ENCODE measurements at places on chromosomes 11 and 22.
A peak's percentile ranks its signal among the peaks of the same experiment; 100 is the strongest.

DNA sequence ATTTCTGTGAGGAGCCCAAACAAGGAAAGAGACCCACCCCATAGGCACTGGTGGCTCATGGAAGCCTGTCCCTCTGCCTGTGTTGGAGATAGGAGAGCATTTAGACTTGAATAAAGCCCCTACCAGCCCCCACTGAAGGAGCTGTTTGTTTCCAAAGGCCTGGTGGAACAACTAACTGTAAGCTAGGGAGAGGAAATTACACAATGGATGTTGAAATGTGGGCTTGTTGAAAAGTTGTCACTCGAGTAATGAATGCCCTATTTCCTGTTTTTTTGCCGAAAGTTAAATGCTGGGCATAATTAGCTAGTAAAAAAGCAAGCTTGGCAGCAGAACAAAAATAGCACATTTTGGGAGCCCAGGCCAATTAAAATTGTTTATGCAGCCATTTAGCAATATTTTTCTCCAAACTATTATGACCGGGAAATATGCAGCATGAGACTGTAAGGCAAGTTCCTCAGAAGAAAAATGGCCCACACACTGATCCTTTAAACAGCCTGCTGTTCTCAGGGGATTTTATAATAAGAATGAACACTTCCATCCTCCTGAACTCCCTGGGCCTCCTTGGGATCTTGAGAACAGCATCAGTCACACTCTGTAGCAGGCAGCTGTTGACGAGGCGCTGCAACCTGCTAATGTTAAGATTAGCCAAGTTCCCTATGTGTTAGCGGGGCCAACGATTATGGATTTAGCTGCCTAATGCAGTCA is 38.6 kb upstream of the LMO2 start:
- DNase-seq, result no peak

DNA sequence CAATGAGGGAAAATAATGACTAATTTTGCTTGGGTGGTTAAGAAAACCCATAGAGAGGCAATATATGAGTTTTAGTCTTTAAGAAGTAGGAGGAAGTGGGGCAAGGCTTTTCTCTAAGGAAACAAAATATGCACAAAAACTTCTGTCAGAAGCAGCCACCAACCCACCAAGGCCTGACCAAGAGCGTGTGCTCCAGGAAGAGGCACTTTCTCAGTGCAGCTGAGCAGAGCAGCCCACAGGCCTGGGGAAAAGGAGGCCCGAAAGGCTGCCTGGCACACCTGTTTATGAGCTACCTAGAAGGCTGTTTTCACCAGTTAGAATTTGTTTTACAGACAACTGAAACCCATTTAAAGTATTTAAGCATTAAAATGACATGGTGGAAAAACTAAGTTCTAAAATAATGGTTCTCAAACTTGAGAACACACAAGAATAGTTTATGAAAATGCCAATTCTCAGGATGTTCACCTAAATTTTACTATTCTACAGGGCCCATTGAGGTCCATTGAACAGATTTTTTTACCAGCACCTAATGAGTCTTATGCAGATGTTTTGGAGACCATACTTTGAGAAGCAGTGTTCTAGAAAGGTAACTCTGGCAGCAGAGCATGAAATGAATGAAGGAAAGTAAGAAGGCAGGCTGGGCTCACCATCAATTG is 160.5 kb upstream of the DDI1 start:
- DNase-seq, result no peak

DNA sequence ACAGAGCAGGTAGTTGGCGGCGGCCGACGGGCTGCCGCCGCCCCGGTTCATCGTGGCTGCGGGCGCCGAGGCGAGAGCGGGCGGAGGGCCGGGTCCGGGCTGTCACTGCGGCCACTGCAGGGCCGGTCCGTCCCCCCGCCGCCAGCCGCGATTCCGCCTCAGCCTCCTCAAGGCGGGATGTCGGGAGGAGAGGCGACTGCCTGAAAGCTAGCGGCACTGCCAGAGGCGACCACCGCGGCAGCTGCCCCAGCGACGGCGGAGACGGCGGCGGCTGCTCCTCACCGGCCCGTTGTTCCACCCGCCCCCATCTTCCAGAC is 234 bp downstream of the SESN3 start:
- DNase-seq, result no peak

- peak; percentile 83 for DNase-seq
Observed at GRCh38 chr22:30291058-30291892, 2.0 kb upstream of the CASTOR1 start.

GRCh38 chr11:105447936-105448702 is 161.8 kb upstream of the GRIA4 start:
- no peak for DNase-seq

DNA sequence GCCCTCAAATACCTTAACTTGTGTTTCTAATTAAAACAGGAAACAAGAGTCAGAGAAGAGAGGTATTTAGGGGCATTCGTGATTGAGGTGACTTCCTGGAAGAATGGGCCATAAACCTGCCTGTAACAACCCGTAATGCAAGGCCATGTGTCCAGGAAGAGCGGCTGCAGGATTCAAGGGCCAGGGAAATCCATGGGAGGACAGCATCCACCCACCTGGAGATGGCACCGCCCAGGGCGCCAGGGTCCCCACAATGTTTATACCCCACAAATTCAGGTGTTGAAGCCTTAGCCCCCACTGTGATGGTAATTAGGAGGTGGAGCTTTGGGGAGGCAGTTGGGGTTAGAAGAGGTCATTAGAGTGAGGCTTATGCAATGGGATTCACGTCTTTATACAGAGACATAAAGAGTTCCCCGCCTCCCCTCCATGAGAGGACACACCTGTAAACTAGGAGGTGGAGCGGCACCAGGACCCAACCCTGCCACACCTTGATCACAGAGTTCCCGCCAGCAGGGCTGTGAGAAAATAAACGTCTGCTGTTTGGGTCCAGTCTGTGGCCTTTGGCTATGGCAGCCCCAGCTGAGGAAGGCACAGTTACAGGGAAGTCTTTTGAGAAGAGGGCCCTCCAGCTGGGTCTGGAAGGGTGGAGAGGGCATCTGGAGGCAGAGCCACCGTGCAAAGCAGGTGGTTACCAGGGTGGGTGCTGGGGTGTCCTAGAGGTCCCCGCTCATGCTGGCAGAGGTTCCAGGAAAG is 1394.3 kb downstream of the TBC1D22A start:
- no peak for DNase-seq

DNA sequence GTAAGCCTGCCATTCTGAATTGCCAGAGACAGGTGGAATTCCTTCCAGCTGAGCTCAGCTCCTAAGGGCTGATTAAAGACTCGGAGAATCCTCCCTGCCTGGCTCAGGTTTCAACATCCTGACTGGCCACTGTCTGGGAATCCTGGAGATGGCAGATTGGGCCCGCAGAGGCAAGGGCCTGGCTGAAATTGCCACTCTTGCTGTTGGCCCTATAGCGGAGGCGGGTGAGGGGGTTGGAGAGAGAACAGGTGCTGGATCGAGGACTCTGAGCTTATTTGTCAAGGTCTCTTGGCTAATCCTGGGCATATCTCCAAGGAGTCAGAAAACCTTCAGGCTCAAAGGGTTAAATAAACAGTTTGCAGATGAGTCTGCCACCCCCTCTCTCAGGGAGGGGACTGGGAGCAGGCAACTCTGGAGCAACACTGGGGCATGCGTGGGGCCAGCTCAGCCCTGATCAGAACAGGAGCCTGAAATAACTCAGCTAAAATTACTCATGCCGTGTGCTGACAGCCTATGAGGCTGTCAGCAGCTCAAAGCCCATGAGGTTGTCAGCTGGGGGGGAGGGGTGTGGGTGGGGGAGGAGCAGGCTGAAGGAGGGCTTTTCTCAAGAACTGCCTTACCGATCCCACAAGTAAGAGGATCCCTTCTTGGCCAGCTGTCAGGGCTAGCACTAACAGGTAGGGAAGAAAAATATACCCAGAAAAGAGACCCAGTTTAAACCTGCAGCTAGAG is 14.7 kb upstream of the MFRP start:
- DNase-seq, result no peak

GRCh38 chr22:20242393-20243175 is 25.5 kb downstream of the RTN4R start:
- DNase-seq, result no peak

DNA sequence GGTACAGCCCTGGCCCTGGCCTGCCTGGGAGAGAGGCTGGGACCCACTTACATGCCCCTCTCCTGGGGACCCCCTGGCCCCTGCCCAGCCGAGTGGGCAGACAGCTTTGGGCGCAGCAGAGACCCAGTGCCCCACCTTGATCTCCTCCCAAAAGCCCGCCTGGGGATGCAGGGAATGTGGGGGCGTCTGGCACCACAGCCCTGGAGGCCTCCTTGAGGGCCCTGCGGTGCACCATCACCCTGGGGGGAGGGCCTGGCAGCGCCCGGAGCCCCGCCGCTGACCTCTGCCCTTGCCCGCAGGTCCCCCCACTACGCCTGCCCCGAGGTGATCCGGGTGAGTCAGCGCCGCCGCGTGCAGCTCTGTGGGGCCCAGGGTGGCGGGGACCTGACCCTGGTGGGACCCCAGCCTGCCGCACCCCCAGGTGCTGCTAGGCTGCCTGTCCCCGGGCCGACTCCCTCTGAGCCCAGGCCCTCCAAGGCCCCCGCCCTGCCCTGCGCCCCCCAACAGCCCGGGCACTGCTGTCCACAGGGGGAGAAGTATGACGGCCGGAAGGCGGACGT is 43.7 kb downstream of the MOB2 start:
- DNase-seq, result no peak

- DNase-seq, result no peak
Observed at GRCh38 chr11:97574976-97575665, 1185.3 kb downstream of the JRKL start.

- DNase-seq, result no peak
Observed at GRCh38 chr11:74860743-74861142, 88.1 kb downstream of the XRRA1 start.

DNA sequence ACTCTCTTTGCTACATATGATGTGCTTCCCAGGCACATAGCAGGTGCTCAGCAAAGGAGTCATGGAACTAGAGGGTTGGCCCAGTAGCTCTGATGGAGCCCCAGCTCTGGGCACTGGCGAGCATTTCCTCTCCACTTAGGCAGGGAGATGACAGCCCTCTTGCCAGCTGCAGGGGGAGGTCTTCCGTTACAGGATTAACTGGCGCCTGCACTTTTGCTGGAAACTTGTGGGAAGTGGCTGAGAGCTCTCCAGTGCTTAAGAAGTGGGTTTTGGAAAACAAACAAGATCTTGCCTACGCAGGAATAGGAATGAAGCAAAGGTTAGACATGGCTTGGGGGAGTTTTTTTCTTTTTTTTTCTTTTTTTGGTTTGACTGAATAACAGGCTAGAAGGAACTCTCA is 75.5 kb downstream of the MICAL2 start:
- peak; percentile 15 for DNase-seq

GRCh38 chr11:36051235-36052144 is 107.6 kb downstream of the LDLRAD3 start:
- no peak for DNase-seq

DNA sequence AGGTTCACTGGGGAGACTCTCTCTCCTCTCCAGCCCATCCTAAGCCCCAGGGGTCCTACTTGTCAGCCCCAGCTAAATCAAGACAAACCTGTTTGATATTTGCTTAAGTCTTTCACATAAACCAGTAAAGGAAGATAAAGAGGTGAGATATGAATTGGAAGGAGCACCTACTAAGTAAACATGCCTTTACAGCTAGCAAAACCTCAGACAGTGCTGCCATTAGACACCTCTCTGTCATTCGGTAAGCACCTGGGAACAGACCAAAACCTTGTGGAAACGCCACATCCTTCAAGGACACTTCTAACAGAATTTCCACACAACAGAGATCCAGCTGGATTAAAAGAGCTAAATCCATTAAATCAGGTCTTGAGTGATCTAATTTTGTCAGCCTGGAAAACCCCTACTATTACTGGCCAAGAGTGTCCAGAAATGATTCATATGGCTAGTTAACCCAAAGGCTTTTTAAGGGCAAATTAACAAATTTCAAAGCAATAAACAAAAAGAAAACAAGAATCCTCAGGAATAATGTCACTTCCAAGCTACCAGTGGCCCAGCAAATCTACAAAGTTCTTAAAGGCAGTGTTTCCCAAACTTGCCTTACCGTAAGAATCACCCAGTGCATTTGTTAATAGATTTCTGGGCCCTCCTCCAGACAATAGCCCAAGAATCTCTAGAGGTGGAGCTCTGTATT is 2.4 kb downstream of the VPS37C start:
- DNase-seq, result no peak

DNA sequence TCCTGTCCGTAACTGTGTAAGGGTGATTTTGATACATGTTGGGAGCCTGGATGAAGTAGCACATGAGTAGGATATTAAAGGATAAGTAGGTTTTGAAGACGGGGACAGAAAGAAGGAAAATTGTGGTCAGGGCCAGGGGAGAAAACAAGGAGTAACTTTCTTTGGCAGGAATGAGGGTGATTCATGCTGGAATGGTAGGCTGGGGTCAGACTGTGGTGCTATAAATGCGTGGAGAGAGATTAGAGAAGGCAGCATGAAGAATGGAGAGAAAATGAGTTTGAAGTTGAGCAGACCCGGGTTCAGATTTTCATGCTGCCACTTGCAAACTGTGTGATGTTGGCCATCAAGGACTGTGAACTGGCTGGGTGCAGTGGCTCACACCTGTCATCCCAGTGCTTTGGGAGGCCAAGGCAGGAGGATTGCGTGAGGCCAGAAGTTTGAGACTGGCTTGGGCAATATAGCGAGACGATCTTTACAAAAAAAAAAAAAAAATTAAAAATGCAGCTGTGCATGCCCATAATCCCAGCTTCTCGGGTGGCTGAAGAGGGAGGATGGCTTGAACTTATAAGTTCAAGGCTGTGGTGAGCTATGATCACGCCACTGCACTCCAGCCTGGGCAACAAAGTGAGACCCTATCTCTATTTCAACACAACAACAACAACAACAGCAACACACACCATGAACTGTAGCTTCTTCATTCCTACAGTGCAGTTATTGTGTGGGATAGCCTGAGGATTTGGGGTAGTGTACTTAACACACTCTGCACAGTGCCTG is 22.3 kb downstream of the ZBTB16 start:
- DNase-seq, result no peak

DNA sequence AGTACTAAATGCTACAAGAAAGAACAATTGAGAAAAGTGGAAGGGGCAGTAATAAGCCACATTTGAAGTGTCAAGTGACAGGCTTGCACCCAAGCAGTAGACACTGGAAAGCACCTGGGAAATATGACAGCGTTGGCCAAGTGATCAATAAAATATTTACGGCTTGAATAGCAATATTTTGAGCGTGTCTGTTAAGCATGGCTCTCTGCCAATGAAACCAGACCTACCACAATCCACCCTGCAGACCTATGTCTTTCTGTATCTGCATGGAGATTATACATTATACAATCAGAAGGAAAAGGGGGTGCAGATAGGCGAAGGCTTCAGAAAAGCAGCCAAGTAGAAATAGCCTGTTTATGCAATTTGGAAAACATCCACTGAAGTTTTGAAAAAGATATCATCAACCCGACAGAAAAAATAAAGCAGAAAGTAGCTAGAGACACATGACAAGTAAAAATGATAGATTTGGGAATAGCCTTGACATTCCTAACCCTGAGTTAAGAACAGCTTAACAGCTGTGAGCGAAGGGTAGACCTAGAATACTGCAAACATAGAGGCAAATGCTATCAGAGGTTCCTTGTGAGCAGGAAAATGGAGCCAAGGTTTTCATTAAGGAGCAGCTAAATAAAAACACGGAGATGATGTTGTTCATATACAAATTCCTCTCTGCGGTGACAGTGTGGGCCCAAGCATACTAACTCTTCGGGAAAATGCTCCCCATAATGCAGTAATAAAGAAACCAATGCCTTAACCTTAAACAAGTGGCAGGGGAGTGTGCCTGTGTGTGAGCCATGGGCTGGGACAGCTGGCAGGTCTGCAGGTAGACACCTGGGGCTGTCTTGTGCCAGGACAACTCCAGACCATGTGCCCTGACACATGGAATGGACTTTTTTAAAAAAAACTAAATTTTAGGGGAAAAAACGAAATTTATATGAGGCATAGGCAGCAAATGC is 71.3 kb downstream of the ETS1 start:
- DNase-seq, result no peak

GRCh38 chr11:123547180-123547579 is 107.2 kb downstream of the SCN3B start:
- DNase-seq, result no peak

Measured in SHP77 treated with DMSO at 0.1 percent for 48 hours (cell line).